ENCODE measurements at places on chromosomes 3 and 15. TPM values are rescaled to one million over a fixed set of nuclear protein-coding genes. Genes with fewer than 3 reads are reported as not detected.

LXN gene
- total RNA-seq: 3.9 TPM

GRCh38 chr15:31297575-31298456 lies 28.8 kb upstream of the KLF13 start:
- no peak for DNase-seq

TRAT1 gene
- not detected for total RNA-seq

DNA sequence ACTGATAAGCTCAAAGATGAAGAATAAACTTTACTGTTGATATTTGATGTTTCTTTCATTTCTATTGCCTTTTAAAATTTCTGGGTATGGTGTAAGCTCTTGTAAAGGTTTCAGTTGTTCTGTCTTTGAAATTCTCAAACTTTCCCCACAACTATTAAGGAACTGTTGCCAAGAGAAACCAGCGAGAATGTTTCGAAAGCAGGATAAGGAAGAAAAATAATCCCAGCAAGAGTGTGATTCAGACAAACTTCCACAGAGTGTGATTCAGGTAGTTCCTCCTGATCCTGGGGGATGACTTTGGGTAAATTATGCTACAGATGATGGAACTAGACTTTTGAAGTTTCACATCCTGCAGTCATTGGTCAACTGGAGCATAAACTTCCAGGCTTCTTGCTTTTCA lies 632.0 kb downstream of the NSUN3 start:
- DNase-seq: no peak

GRCh38 chr3:10581251-10581650 lies 75.9 kb upstream of the ATP2B2 start:
- no peak for DNase-seq

GRCh38 chr15:64004587-64004986 lies 41.7 kb downstream of the DAPK2 start:
- DNase-seq: no peak

TM4SF4 gene
- total RNA-seq: not detected

DNA sequence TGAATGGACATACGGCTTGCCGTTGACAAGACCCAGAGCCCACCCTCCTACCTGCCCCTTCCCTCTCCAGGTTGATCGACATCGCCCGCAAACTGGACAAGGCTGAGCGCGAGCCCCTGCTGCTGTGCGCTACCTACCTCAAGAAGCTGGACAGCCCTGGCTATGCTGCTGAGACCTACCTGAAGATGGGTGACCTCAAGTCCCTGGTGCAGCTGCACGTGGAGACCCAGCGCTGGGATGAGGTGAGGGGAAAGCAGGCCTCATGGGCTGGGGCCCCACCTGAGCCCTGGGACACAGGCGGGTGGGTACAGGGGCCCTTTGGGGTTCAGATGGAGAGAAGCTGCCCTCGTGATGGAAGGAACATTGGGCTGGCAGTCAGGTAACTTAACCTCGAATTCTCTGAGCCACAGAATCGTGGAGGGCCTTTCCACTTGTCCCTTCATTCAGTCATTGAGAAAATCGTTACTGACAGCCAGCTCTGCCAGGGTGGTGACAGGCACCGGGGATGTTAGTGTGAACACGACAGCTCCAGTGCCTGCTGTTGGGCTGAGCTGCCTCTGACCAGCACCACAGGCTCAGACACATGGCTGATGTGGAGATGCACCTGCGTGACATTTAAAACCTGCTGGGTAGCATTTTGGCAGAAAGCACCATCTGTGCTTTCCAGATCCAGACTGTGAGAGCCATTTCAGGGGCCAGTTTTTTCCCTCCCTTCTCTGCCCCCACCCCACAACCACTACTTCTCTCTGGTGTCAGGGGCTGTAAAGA lies 25.6 kb upstream of the RHO start:
- peak; percentile 79 for DNase-seq

ZBBX gene
- not detected for total RNA-seq

NR2E3 gene
- not detected for total RNA-seq

GRCh38 chr3:131704098-131704497 lies 201.3 kb upstream of the MRPL3 start:
- DNase-seq: no peak

DNA sequence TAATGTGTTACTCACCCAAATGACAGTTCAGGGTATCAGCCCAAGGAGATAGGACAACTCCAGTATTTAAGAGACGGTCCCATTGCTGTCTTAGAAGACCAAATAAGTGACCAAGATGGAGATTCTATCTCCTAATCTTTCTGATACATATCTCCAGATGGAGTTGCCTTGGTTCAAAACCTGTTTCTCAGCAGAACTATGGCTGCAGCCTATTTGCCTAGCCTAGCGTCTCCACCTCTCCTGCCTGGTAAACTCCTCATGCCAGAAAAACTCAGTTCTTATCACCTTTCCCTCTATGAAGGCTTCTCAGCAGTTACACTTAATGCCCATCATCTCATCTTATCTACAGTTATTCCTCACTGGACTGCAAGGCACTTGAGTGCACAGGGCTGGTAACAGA lies 1.2 kb upstream of the CSPG5 start:
- no peak for DNase-seq

GOLGA8G gene
- not detected for total RNA-seq

DNA sequence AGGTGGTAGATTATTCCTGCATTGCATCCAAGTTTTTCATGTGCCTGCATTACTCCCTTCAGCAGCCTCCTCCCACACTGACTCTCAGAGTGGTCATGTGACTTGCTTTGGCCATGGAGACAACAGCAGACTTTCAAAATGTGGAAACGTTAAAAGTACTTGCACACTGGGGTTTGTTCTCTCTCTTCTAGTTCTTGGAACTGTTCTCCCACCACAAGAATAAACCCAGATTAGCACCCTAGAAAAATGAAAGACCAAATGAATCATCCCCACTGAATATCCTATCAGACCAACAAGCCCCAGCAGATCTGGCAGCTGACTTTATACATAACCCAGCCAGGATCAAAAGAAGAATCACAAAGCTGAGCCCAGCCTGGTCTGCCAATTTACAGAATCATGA lies 398.5 kb downstream of the VPS13C start:
- DNase-seq: no peak

GRCh38 chr3:47342151-47342550 lies 38.7 kb upstream of the PTPN23 start:
- no peak for DNase-seq

- DNase-seq: no peak
These were observed 346.3 kb downstream of the TIGIT start for GRCh38 chr3:114640126-114640525.
